ENCODE measurements at places on chromosomes 16 and 17. TPM values are rescaled to one million over a fixed set of nuclear protein-coding genes. Genes with fewer than 3 reads are reported as not detected.

The ZP2 gene
- not detected for total RNA-seq

The HSD17B1 gene
- total RNA-seq = 0.44 TPM

The ZG16 gene
- not detected for total RNA-seq

The STX8 gene
- total RNA-seq = 81.6 TPM

The HEATR9 gene
- total RNA-seq = not detected
